ENCODE measurements at places on chromosomes 16 and 17.

GRCh38 chr16:48131201-48131935, 24.4 kb downstream of the ABCC12 start:
- no peak for DNase-seq

GRCh38 chr17:61418449-61418848, 18.8 kb downstream of the TBX2 start:
- no peak for DNase-seq

DNA sequence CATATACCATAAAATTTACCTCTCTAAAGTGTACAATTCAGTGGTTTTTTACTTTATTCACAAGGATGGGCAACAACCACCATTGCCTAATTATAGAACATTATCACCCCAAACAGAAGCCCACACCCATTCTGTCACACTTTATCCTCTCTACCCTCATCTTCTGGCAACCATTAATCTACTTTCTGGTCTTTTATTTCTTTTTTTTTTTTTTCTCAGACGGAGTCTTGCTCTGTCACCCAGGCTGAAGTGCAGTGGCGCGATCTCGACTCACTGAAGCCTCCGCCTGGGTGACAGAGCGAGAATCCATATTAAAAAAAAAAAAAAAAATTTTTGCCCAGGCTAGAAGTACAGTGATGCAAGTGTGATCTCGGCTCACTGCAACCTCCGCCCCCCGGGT, 90.7 kb upstream of the CLEC18B start:
- no peak for DNase-seq

DNA sequence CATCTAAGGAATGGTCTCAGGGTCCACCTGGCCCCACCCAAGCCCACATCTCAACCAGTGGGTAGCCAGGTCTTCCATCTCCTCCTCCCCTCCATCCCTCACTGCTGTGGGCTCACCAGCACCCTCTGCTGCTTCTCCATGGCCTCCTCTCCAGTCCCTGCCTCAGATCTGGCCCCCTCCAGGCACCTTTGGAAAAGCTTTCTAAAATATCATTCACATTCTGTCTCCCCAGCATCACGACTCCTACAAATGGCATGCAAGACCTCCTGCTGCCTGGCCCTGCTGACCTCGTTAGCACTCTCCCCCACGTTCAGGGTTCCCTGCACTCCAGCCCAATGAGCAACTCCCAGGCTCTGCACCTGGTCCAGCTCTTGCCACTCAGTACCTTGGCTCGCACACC, 13.7 kb downstream of the GLP2R start:
- DNase-seq: no peak

DNA sequence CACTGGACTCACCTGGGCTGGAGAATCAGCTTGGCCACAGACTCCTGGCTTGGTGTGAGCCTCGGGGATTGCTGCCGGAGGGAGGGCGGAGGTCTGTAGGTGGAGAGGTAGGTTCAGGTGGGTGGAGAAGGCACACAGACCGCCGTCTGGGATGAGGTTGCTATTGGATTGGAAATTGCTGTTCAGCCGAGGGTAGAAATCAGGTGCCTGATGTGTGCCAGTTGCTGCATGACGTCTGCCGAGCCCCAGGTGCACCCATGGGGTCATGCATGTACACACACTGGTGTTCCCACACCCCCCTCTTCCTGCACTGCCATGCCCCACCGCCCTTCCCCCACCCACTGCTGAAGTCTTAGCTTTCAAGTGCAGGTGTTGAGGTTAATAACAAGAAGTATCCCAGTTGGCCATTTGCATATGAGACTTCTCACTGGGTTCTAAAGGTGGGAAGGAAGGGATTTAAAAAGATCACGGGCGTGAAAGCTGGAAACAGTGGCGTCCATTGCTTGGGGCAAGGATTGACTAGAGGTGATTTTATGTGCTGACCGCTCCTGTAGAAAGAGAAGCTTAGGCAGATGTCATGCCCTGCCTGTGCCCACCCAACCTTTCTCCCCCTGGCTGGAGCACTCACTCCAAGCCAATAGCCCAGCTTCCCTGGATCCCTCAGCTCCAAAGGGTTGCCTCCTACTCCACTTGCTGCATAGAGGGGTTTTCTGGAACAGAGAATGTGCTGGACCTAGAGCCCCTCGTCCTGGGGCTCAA, 193.6 kb downstream of the CCDC182 start:
- no peak for DNase-seq

DNA sequence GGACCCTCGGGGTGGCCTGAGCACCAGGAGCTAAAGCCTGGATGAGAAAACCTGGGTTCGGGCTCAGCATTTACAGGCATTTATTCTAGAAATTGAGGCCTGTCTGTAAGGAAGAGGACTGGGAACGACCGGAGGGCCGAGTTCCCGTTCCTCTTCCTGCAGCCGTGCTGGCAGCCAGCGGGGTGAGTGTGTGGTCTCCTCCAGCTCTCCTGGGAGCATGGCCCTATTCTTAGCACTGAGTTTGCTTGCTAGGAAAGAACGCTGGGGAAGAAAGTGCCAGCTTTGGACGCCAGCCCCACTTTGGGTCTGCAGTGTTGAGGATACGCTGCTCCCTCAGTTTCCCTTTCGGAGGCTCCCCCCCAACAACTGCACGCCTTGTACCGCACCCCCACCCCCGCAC, 49.6 kb downstream of the MGAT5B start:
- no peak for DNase-seq

DNA sequence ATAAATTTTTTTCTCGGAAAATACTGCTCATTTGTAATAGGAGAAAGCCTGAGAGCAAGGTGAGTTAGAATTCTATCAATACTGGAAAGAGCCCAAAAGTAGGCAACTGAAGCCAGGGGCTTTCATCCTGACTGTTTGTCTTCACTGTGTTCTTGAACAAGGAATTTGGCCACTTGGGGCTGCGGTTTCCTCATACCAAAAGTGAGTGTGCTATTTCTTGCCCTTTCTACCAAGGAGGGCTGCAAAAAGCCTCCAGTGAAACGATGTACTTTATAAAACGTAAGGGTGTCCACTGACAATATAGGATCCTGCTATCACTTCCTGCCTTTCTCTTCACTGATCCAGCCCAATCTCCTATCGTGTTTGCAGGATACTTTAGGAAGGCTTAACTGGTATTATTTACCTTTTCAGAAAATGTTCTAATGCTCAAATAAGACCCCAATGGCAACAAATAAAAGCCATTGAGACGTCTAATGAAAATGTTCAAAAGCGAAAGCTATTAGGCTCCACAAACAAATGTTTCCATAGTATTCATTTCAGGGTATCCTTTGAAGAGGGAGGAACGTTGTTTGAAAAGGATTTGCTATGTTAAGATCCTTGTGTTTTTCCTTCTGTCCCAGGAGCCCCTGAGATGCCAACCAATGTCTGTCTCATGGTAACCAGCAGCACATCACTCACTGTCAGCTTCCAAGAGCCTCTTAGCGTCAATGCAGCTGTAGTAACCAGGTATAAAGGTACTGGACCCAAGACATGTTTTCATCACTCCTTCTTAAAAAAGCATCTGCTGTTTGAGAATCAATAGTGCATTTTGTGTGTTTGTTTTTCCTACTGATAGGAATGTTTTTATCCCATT, 219.3 kb upstream of the NOG start:
- DNase-seq: no peak

DNA sequence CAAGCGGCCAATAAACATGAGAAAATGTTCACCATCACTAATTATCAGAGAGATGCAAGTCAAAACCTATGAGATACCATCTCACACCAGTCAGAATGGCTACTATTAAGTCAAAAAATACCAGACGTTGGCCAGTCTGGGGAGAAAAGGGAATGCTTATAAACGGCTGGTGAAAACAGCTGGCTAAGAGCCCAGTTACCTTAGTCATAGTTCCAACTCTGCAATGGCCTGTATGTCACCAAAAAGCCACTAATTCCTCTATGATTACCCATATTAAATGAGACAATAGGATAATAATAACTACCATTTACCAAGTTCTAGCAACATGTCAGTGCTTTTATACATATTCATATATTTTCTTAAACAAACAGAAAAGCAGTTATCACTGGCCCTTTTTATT, 42.9 kb upstream of the CDRT4 start:
- no peak for DNase-seq

- DNase-seq: no peak
Measured at GRCh38 chr17:74088285-74088933, 115.1 kb upstream of the RPL38 start.

DNA sequence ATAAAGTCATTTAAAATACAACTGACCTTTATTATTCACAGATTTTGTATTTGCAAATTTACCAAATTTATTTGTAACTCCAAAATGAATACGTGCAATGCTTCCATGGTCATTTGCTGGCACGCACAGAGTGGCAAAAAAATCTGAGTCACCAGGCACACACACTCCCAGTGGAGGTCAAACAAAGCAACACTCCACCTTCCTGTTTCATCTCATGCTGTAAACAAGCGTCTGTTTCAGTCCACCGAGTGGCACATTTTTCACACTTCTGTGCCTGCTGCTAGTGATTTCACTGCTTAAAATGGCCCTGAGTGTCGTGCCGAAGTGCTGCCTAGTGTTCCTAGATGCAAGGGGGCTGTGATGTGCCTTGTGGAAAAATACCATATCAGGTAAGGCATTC, 17.8 kb upstream of the ITGAE start:
- no peak for DNase-seq

- no peak for DNase-seq
Measured at GRCh38 chr17:62111562-62112171, 46.6 kb upstream of the MED13 start.

- DNase-seq: no peak
Measured at GRCh38 chr17:31693433-31694220, 165.4 kb downstream of the COPRS start.

DNA sequence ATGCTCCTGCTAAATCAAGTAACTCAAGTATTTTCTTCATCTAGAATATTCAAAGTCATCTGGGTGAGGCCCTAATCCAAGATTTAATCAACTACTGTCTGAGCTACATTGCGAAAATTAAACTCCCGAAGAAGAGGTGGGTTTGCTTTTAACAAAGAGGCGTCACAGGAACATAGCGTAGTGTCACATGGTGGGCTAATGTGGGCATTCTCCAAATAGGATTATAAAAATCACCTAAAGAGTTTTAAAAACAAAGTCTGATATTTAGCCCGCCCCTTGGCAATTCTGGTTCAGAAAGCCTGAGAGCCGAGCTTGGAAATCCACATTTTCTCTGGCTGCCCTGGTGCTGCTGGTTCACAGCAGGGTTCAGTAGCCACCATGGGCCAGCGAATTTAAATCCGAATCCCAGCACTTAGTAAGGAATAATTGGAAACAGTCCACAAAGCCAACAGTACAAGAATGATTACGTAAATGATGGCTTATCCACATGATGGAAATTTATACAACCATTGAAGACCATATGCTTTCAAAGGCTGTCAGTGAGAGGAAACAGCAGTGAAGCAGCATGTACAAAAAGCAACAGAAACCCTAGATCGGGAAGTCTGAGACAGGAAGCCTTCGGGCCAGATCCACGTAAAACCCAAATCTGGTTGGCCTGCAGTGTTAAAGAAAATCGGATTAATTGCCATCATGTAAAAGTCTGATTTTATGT, 8.8 kb downstream of the PMM2 start:
- DNase-seq: no peak

GRCh38 chr17:43043307-43043706, 18.3 kb downstream of the RND2 start:
- no peak for DNase-seq

GRCh38 chr16:25093208-25094061, 18.1 kb upstream of the LCMT1 start:
- DNase-seq: no peak

DNA sequence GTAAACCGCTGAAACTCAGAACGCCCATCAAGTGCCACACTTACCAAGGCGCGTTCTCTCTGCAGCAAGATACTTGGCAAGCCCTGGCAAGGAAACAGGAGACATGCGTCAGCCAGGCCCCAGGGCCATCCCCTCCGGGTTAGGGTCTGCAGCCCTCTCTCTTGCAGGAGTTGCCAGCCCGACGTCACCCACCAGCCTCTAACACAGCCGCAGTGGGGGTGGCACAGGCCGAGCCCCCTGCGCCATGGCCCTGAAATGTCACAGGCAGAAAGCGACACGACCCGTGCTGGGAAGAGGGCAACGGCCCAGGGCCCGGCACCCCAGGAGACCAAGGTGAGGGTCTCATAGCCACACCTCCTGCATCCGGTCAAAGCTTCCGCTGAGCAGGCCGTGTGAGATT, 21.9 kb downstream of the ELAC2 start:
- no peak for DNase-seq

DNA sequence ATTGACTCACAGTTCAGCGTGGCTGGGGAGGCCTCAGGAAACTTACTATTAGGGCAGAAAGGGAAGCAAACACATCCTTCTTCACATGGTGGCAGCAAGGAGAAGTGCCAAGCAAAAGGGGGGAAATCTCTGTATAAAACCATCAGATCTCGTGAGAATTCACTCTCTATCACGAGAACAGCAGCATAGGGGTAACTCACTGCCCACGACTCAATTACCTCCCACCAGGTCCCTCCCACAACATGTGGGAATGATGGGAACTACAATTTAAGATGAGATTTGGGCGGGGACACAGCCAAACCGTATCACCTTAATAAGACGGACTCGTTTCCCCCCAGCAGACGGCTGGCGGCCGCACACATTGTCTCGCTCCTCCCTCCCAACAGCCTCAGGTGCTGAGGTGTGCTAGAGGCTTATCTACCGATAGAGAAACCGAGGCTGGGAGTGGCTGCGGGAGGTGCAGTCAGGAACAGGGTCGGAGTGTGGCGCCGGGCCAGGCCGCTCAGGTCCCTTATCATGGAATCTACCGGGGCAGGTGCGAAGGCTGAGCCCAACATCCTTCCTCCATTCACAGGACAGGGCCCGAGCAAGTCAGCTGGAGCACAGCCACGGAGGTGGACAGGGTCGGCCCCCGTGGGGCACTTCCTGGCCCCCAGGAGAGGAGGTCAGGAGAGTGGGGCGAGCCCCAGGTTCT, 4.9 kb upstream of the ZG16B start:
- DNase-seq: no peak

DNA sequence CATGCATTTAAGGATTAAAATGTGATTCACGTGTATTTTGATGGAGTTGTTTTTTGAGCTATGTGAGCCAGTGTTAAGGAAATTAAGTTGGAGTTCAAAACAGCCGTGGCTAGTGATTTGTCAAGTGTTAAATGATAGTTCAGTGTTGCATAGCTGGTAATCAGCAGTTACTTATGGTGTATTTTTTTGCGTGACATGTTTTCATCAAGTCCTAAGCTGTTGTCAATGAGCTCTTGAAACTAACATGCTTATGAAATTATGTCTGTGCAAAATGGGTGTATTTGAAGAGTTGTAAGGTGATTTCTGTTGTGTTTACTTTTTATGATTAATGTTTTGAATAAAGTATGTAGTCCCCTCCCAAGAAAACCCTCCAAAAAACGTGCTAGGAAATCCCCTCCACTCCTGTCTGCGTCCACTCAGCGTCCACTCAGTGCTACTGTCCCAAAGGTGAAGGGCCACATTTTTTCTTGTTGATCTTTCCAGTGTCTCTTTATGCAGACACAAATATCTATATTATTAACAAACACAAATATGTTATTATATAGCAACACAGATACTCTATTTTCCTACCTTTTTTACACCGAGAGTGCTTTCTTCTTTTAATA, 30.0 kb downstream of the USP10 start:
- no peak for DNase-seq
